PC-3 (cell line): ENCODE measurements at places on chromosomes 1 and 21.

GRCh38 chr1:118142546-118142945 is 42.5 kb downstream of the SPAG17 start:
- DNase-seq = no peak

GRCh38 chr1:157080714-157081113 is 18.9 kb downstream of the ETV3L start:
- no peak for DNase-seq

DNA sequence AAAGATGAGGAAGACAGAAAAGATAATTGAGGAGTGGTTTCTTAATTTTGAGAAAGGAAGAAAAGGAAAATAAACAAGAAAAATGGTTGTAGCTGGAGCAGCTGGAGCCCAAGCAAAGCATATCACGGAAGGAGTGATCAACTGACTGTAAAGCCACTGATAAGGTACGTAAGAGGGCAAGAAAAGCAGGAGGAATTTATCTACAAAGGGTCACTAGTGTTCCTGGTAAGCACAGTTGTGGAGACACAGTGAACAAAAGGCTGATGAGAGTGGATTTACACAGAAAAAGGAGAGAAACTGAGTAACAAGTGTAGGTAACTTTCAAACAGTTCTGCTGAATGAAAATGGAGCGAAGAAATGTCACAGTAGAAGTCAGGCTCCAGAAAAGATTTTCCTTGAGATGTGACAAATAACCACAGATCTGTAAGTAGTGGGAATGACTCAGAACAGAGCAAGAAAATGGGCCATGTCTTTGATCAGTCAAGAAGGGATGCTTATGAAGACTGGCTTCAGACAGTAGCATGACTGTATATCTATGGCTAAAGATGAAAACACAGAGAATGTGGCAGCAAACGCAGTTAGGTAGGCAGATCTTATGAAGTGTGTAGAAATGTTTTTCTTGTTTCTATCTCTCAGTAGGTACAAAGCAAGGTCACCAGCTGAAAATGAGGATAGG is 45.6 kb upstream of the RBM34 start:
- DNase-seq = peak; percentile 10

DNA sequence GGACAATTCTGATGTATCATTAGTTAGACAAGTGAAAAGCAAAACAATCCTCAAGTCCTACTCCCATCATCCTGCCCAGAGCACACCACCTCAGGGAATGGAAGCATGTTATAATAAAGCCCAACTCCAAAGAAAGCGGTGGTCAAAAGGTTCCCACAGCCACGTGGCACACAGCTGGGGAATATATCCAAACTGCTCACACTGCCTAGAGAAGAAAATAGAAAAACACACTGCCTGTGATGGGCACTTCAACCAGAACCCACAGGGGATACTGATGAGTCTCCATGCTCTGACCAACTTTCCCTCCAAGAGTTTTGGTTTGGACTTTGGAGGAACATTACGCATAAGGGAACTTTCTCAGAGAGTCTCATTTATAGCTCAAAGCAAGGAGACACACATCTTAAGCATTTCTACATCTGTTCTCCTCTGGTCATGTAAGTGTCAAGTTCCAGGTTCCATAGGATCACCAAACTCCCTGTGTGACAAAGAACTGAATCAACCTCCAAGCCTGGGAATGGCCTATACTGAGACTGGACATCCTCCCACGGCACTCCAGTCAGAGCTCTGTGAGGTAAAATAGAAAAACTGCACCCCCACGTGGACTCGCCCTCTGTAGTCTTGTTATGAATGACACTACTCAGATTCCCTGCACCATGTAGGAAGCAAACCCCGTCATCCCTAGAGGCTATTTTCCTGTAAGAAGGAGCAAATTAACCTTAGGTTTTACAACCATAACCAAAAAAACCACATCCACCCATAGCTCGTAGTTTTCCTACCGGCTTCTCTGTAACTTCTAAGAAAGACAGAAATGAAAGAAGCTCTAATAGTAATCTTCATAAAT is 12.2 kb downstream of the DSTYK start:
- DNase-seq = peak; percentile 33

GRCh38 chr1:39163469-39163868 is 41.0 kb upstream of the MACF1 start:
- no peak for DNase-seq

GRCh38 chr1:209105701-209106100 is 477.8 kb upstream of the CAMK1G start:
- no peak for DNase-seq

DNA sequence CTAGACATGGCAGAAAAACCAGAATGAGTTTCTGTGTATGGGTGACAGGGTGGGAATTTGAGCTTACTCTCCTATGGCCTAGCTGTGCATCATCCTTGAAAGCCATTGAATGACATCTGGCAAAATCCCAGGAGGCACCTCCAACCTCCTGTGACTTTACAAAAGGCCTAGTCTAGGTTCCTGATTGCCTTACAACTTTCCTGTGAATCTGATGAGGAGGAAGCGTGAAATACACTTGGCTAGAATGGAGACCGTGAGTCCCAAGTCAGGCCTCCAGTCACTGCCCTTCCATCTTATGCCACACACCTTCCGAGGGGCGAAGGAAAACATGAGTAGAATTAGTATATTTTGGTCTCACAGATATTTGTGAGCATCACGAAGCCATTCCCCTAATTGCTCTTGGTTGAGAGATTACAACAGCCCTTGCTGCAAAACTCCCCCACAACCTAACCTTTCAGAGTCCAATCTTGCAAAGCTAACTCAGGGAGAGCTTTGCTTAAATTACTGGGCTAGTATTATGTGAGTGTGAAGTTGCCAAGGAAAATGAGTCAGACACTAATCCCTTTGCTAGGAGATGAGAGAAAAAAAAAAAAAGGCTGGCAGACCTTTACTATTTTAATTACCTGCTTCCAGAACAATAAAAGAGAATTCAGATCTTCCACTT is 36.3 kb upstream of the PAXBP1 start:
- DNase-seq = peak; percentile 25

DNA sequence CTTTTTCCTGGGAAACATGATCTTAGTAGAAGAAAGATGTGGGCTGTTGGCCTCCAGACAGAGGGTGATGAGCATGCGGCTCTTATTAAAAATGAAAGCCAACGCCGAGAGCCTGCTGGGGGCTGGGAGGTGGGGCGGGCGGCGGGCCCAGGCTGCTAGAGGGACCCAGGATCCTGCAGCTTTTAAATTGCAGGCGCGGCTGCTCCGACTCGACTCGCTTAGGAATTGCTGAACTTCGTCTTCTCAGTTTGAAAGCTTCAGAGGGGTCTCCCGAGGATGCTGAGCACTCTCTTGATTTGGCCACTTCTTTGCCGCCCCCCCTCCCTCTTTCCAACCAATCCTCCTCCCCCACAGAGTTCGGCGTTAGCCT is 1.2 kb downstream of the AGPAT3 start:
- DNase-seq = peak; percentile 50

- peak; percentile 98 for DNase-seq
Observed at GRCh38 chr1:206635080-206635977, at the start of gene DYRK3. Gene DYRK3, plus strand, starts transcription at chr1:206635536. Its CDS starts 168 bp downstream, at chr1:206635704.

- no peak for DNase-seq
Observed at GRCh38 chr1:77534456-77534855, 148.0 kb downstream of the ZZZ3 start.

GRCh38 chr1:151934048-151934493 is 24.8 kb upstream of the THEM4 start:
- DNase-seq = peak; percentile 88

DNA sequence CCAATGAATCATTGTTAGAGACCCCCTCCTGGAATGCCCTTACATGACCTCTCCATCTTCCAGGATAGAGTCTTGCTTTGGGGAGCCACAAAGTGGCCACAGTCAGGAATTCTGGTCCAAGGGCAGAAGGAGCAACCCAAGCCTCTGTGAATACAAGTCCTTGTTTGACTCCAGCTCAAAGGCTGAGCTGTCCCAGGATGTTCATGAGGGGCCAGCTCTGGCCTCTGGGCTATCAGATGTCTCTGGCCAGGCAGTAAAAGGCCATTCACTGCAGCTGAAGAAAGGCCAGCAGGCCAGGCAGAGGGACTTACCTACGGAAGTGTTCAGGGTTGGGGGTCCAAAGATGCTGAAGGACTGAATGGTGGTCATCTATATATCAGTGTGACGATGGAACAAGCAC is 98.3 kb upstream of the IPO9 start:
- no peak for DNase-seq

DNA sequence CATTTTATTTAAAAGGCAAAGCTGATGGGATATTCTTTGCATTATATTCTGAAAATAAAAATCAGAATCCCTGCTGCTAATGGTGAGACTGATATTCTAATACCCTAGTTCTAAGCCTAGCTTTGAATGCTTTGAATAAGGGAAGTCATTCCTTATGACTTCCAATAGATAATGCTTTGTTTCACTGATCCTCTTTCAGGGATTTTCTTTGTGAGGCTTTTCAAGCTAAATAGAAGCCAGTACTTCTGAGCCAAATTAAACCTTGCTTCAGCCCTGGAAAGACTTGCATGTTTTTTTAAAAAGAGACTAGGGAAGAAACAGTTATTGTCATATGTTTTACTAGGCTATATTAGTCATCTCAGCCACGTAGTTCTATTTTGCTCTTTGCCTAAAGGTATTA is 68.5 kb upstream of the CACYBP start:
- DNase-seq = peak; percentile 20

DNA sequence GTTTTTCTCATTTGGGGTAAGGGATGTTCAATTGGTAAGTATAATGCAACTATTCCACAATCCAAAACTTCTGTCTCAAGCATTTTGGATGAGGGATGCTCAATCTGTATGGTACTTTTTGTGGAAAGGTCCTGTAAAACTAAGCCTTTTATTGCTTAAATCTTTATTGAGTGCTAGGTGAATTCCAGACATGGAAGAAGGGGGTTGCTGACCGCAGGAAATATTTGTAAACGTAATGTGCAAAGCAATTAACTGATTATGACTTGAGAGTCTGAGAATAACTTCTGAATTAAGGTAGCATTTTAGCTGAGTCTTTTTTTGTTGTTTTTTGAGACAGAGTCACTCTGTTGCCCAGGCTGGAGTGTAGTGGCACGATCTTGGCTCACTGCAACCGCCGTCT is 3.1 kb downstream of the AKIRIN1 start:
- no peak for DNase-seq

DNA sequence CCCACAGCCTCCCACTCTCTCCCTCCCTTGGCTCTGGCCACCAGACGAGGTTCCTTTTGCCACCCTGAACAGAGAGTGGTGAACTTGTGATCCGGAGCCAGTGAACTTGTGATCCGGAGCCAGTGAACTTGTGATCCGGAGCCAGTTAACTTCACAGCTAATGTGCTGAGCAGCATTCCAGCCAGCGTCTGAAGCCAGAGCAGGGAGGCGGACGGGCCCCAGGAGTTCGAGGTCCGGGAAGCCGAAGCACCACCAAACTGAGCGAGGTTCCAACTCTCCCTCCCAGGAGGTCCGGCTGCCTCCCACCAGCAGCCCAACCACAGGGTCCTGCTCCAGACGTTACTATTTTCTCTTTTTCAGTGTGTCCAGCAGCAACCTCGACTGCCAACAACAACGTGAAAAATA is 85.8 kb downstream of the SYF2 start:
- DNase-seq = no peak

DNA sequence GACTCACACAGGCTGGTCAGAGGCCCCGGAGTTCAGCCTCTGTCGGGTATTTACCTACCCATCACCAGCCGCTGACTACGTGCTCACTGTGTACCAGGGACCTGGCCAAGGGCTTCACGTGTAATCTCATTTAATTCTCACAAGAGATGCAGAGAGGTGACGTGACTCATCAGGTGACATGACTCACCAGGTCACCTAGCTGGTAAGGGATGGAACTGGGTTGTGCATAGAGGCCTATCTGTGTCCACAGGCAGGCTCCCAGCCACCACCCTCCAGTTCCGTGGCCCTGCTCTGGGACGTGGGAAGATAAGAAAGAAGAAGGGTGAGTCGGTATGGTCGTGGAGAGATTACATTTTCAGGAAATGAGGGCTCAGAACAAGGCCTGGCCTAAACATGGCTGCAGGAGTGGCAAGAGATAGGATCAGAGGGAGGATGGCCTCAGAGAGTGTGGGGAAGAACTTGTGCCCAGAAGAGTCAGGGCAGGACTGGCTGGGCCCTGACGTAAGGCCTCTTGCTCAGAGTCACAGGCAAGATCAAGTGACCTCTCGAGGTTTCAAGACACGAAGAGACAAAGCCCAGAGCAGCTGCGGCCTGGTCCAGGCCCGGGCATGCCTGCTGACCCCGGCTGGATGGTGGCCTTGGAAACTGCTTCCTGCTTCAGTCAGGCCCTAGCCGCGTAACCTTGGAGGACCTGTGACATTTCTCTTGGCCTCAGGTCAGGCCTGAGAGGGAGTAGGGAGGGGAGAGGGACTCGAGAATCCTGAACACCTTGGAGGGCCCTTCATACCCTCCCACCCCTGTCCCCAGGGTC is 52.7 kb upstream of the WASF2 start:
- peak; percentile 99 for DNase-seq

GRCh38 chr1:231734417-231734816 is 107.8 kb downstream of the DISC1 start:
- DNase-seq = no peak

- peak; percentile 86 for DNase-seq
Observed at GRCh38 chr21:41142051-41142795, 25.7 kb upstream of the BACE2 start.

DNA sequence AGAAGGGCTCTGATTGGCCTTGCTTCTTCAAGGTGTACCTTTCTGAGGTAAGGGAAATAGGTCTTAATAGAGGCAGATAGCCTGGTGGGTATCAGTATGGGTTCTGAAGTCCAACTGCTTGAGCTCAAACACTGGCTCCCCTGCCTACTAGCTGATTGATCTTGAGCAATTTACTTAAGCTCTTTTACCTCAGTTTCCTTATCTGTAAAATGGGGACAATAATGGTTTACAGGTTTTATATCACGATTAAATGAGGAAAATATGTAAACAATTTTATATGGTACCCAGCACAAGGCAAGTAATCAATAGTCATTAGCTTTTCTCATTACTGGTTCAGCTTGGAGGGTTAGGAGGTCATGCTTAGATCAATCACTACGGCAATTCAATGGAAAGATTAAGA is 75.8 kb upstream of the VTCN1 start:
- no peak for DNase-seq

DNA sequence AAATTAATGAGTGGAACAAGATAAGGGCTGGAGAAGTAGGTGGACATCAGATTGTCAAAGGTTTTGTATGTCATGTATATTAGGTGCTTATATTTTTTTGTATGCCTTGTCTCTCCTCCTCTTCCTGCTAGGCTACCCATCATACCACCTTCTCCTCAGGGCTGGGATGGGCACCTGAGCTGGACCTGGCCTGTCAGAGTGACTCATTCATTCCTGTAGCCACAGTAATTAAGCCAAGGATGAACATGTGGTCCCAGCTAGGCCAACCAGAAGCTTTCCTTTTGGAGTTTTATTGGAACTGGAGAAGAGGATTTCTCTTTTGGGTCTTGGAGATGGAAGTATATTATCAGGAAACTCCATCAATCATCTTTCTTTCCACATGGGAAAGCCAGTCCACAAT is 21.2 kb downstream of the PTGS2 start:
- peak; percentile 40 for DNase-seq

GRCh38 chr1:79711001-79711431 is 704.5 kb upstream of the ADGRL4 start:
- DNase-seq = no peak

- no peak for DNase-seq
Observed at GRCh38 chr1:181104042-181104789, 15.7 kb downstream of the IER5 start.

- no peak for DNase-seq
Observed at GRCh38 chr1:42927274-42927841, 31.3 kb downstream of the SLC2A1 start.
